SHP77 (cell line): ENCODE measurements at places on chromosomes 2 and 18.
A peak's percentile ranks its signal among the peaks of the same experiment; 100 is the strongest.

GRCh38 chr18:27378431-27379095, 193.5 kb upstream of the CHST9 start:
- no peak for DNase-seq

DNA sequence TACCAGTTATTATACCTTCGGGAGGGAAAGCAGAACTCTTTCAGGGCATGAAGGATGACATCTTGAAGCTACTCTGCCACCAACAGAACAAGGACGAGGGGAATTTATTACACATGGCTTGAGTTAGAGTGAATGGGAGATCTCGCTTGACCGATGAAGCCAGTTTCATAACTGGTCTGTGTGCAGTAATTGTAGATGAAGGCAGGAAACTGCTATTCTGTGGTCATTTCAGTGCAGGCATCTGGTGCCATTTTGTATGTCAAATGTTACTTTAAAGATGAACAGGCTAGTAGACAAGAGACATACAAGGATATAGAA, 20.5 kb downstream of the GREB1 start:
- no peak for DNase-seq

- DNase-seq = no peak
Measured at GRCh38 chr2:200172521-200172920, 134.0 kb upstream of the SPATS2L start.

DNA sequence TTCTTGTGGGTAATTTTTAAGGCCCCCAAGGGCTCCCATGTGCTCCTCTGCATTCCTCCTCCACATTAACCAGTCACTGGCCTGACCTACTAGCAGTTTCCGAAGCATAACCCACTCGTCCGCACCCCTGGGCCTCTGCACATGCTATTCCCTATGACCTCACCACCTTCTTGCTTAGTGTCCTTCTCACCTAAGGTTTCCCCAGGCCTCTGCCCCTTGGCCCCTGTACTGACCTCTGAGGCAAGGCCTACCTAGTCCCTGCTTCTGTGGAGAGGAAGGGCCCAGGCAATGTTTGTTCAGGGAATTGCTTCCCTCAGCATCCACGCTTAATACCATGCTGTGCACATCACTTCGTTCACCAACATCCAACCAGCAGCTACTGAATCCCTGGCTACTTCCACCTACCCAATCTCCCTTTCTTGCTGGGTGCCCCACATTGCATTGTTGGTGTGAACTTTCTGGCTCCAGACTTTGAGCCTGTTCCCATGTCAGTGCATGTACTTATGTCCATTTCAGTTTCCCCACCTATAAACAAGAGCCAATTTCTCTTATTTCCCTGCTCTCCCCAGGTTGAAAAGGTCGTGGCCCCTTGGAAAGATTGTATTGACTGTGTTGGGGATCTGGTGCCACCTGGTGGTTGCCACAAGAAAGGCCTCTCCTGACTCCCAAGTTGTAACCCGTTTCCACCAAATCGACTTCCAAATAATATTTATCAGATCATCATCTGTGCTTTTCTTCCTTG, 19.2 kb upstream of the TMEM177 start:
- peak; percentile 2 for DNase-seq

- no peak for DNase-seq
Measured at GRCh38 chr2:110679337-110679707, 1.5 kb upstream of the BUB1 start.

GRCh38 chr18:59159986-59160385, 20.3 kb downstream of the SEC11C start:
- no peak for DNase-seq

GRCh38 chr2:19881221-19881907, 20.4 kb downstream of the TTC32 start:
- DNase-seq = no peak

DNA sequence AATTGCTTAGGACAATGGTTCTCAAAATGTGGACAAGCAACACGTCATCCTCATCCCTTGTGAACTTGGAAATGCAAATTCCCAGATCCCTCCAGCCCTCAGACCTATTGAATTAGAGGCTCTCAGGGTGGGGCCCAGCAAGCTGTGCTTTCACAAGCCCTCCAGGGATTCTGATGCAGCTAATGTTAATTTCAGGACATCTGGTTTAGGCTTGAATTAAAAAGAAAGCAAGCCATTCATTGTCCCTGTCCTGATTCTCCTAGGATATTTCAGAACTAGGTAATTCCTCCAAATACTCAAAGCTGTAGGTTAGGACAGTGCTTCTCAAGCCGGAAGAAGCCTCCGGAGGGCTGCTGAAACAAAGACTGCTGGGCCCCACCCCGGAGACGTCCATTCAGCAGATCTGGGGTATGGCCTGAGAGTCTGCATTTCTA, 26.0 kb upstream of the GLI2 start:
- DNase-seq = no peak

DNA sequence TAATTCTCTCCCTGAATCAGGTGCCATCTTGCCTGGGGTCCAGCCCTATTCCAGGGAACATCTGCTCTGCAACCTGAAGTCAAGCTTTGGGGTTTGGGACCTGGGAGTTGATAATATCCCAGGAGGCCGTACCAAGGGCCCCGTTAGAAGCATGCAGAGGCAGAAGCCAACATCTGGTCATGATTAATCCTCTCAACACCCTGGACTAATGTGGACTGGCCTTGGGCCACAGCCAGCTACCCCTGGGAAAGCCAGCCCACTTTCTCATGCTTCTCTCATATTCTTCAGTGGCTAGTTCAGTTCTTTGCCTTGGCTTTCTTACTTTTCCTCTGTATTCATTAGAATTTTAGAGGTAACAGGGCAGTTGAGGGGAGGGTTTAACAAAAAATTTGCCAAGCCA, 515.6 kb upstream of the NRP2 start:
- no peak for DNase-seq

DNA sequence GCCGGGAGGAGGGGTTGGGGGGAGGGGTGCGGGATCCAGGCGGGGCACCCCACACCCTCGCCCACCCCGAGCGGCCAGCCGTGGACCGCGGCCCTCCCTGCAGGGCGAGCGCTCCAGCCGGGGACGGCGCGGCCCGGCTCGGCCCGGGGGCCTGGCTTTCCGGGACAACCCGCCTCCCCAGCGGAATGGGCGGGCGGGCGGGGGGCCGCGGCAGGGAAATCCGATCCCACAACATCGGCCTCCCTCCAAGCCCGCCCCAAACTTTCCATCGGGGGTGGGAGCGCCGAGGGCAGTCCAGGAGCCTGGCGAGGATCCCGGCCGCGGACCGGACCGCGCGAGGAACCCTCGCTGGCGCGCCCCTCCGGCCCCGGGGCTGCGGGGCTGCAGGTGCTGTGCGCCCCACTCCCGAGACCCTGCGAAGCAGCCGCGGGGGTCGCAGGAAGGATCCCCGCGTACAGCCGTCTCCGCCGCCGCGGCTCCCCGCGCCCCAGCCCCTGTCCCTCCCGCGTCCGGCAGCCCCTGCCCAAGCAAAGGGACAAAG, 529 bp downstream of the SEMA4C start:
- no peak for DNase-seq

DNA sequence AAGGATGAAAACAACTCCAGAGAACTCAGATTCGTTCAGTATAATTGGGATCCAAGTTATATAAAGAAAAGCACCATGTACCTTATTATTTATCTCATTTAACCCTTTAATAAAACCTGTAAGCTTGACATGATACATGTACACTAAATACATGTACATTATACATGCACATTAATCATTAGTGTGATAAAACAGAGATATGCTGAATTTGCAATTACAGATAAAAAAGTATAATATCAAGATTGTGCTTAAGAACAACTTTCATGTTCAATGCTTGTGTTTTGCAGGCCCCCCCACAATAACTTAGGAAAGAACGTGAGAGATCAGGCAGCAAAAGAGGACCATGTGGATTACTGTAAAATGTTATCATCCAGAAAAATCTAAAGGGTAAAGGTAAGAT, 385.4 kb upstream of the GYPC start:
- DNase-seq = no peak

GRCh38 chr2:177735318-177735803, 337.2 kb downstream of the PDE11A start:
- no peak for DNase-seq

- DNase-seq = no peak
Measured at GRCh38 chr2:113080134-113080533, 12.4 kb downstream of the IL1F10 start.

DNA sequence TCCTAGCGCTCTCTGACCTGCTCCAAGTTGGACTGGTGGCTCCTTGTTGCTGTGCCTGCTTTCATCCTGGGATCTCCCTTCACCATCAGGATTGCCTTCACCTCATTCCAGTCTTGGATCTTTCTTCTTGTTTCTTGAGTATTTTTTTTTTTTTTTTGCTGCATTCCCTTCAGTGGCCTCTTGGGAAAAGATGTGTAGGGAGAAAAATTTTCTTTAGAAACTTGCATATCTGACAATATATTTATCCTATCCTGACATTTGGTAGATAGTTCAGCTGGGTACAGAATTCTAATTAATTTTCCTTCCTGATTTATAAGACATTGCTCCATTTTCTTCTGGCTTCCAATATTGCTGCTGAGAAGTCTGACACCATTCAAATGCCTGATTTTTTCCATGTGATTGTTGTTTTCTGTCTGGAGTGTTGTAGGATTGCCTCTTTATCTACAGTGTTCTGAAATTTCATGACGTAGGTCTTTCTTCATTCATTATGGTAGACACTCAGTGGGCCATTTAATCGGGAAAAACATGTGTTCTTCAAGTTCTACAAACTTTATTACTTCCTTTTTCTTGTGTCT, 23.0 kb upstream of the IL1A start:
- no peak for DNase-seq

GRCh38 chr2:241771286-241772062, 5.1 kb upstream of the GAL3ST2 start:
- no peak for DNase-seq

DNA sequence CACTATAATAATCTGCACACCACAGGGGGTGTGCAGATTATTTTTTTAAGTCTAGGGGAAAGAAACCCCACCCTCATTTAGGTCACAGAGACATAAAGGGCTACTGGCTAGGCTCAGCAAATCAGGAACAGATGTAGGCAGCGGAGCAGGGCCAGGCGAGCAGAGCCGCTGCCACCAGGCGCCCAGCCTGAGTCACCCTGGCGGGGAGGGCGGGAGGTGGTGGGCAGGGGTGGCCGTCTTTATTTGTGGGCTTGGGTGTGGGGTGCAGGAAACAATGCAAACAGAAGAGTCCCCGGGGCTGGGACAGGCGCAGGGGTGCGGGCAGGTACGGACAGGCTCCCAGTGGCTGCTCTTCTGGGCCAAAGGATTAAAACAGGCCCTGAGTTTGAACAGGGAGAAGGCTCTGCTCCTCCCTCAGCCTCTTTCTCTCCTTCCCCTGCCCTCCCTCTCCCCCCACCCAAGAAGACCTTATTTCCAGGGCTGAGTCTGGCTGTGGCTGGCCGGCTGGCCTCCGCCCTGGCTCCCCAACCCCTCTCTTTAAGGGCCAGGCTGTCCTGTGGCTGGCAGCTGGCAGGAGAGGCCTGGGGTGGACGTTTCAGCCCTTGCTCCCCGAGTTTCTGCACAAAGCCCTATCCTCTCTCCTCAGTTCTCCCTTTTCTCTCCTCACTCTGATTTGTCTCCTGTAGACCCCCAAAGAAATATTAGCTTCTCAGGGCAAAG, 142.9 kb upstream of the SMAD2 start:
- no peak for DNase-seq

GRCh38 chr18:21747764-21748693, 7.4 kb downstream of the MIB1 start:
- DNase-seq = no peak

DNA sequence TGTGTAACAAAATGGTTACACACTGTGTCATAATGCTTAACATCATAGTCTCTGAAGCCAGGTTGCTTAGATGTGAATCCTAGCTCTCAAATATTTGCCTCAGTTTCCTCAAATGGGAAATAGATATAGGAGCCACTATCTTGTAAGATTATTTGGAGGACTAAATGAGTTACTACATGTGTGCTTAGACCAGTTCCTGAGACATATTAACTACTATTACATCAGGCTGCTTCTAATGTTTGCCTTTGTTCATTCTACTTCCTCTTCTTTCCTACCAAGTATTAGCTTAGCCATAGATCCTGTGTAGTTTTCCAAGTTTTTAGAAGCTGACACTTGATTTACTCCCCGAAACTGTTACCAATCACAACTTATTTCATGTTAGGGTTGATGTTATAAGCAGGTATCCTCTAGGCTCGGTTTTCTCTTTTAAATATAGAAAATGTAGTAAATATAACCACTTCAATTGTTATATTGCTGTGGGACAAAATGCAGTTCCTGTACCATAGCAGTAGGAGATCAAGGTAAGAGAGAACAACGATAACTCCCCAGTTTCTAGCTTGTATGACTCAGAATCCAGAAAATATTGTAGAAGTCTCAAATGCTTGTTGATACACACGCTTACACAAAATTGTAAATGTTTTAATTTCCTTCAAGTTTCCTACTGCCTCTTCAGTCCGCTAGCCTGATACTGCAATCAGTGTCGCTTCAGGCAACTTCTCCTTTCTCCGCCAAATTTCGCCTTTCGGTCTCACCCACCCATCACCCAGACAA, 751 bp upstream of the DNAJC10 start:
- no peak for DNase-seq

GRCh38 chr18:61710082-61710620, 182.7 kb downstream of the RNF152 start:
- DNase-seq = no peak

DNA sequence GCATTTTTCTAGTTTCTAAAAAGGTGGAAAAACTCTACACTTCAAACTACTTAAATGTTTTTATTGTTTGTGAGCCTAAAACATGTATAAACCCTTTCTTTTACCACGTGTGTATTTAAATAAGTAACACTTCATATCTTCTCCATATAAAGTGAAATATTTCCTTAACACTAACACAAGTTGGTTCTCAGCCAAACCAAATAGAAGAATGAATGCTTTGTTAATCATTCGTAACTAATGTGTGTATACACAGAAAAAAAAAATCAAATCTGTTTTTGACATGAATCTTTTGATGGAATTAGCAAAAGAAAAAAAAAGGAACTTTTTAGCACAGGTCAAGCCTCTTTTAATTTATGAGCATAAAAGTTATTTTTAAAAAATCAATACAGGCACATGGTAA, 89.3 kb downstream of the EHBP1 start:
- DNase-seq = no peak

DNA sequence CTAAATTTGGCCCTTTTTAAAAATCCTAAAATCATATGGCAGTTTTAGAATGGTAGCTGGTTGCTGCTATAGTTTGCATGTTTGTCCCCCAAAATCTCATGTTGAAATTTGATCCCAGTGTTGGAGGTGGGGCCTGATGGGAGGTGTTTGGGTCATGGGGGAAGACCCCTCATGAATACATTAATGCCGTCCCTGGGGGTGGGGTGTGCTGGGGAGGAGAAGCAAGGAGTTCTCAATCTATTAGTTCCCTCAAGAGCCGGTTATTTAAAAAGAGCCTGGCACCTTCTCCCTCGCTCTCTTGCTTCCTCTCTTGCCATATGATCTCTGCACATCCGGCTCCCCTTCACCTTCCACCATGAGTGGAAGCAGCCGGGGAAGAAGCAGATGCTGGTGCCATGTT, 20.8 kb downstream of the GPATCH11 start:
- no peak for DNase-seq

- no peak for DNase-seq
Measured at GRCh38 chr2:143505542-143505941, 376.3 kb downstream of the ARHGAP15 start.

- DNase-seq = no peak
Measured at GRCh38 chr2:74675090-74675489, 21.0 kb downstream of the SEMA4F start.
